ENCODE measurements at places on chromosomes 5 and 9.

GRCh38 chr9:4939118-4939561 lies 45.9 kb upstream of the JAK2 start:
- DNase-seq = no peak

DNA sequence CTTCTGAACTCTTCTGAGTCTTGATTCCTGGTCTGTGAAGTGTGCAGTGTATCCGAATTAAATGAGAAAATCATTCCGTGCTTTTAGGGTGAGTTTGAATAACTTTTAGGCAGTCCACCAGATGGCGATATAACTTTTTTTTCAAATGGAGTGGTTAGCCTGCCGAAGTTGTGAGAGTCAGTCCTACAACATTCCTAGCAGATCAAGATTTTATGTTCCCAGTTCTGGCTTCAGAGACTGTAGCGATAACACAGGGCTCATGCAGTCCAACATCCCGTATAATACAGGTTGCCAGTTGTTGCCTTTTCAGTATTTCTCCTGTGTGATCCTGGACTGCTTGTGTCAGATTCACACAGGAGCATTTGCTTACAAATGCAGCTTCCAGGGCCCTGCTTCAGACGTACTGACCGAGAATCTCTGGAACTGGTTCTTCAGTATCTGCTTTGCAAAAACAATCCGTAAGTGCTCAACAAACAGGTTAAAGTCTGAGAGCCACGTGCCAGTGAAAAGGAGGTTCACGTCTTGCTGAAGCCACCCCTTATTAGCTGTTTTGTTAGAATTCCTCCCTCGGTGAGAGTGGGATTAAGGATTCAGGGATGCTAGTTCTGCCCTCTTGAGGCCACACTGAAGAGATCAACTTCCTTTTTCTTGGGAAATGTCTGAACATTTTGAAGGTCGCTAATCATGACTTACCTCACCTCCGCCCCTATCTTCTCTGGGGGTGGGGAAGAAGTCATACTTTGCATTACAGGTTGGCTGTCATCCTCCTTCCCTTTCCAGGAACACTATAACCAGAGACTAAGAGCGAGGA lies 22.8 kb downstream of the SMIM3 start:
- DNase-seq = no peak

GRCh38 chr5:131260895-131261294 lies 3.0 kb upstream of the CDC42SE2 start:
- DNase-seq = no peak

DNA sequence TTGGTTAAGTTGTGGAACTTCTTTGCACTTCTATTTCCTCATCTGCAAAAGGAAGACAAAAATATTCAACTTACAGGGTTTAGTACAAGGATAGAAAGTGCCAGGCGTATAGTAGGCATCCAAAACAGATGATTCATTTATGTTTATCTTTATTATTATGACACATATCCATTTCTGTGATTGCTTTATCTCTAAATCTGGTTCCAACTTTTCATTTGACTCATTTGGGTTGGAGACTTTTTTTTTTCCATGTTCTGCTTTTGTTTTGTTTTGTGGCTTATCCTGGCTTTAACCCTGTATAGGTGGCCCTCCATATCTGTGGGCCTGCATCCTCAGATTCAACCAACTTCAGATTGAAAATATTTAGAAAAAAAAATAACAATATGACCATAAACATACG lies 186.7 kb upstream of the SLC24A2 start:
- DNase-seq = no peak

GRCh38 chr5:155827949-155828348 lies 499.0 kb upstream of the SGCD start:
- DNase-seq = no peak

- DNase-seq = no peak
Measured at GRCh38 chr5:100664140-100664539, 129.0 kb downstream of the FAM174A start.

DNA sequence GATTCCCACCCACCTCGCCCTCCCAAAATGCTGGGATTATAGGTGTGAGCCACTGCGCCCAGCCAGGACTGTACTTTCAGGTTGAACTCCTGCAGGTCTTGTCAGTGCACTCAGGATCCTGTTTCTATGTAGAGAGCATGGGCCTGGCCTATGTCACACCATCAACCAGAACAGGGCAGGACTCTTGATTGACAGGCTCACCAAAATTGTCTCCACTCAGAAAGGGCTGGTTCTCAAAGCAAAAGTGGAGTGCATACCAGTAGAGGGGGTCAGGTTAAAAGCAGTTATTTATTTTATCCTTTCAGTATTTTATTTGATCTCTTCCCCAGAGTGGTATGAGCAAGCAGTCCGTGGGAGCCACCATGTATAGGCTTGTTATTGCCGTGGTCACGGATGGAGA lies 27.4 kb upstream of the POU4F3 start:
- DNase-seq = no peak

GRCh38 chr9:20532584-20532983 lies 89.7 kb downstream of the MLLT3 start:
- no peak for DNase-seq

- DNase-seq = no peak
Measured at GRCh38 chr9:99505936-99506335, 283.9 kb downstream of the SEC61B start.

DNA sequence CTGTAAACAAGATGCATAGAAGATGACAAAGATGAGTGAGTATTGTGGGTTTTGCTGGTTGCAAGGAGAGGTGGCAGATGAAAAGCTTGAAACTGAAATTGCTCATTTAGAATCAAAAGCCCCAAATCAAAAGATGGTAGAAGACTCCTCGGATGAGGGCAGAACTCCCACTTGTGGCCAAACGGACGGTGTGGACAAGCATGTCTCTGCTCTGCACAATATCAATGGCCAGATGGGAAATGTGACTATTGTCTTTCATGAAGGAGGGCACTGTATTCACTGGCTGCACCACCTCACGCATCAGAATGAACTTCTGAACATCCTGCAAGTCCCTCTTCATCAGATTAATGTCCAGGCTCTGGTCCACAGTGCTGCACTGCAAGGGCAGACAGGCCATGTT lies 541.7 kb downstream of the MTRR start:
- DNase-seq = no peak

DNA sequence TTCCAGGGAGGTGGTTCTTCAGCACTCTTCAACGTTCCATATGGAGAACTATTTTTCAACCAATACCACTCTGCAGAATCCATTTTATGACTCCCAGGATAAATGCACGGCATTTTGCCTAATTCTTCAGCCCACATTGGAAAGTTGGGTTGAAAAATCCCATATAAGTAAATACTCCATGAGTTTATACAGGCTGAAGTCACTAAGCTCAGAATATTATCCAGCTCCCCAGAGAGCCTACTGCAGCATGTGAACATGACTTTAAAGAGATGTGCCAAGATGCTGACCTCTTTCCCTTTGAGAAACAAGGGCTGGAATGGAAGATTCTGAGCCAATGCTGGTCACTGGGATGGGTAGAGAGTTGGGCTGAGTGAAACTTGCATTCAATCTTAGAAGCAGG lies 111.9 kb upstream of the SLIT3 start:
- no peak for DNase-seq

GRCh38 chr5:177994063-177994462 lies 2.0 kb downstream of the PROP1 start:
- DNase-seq = no peak

GRCh38 chr9:92179286-92180001 lies 64.2 kb upstream of the SPTLC1 start:
- no peak for DNase-seq

- DNase-seq = no peak
Measured at GRCh38 chr5:68484307-68485068, 268.9 kb downstream of the PIK3R1 start.

DNA sequence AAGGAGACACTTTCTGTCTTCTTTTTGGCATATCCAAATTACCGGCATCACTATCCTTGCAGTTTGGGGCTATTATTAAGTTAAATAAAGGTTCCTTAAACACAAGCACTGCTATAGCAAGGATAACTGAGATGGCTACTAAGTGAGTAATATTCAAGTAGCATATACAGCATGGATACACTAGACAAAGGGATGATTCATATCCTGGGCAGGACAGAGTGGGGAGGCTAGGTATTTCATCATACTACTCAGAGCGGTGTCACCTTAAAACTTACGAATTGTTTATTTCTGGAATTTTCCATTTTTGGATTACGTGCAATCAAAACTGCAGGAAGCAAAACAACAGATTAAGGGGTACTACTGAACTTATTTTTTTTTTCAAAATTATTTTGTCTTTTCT lies 54.1 kb downstream of the FER start:
- no peak for DNase-seq

GRCh38 chr5:95631991-95632675 lies 12.2 kb downstream of the GPR150 start:
- peak; percentile 44 for DNase-seq

DNA sequence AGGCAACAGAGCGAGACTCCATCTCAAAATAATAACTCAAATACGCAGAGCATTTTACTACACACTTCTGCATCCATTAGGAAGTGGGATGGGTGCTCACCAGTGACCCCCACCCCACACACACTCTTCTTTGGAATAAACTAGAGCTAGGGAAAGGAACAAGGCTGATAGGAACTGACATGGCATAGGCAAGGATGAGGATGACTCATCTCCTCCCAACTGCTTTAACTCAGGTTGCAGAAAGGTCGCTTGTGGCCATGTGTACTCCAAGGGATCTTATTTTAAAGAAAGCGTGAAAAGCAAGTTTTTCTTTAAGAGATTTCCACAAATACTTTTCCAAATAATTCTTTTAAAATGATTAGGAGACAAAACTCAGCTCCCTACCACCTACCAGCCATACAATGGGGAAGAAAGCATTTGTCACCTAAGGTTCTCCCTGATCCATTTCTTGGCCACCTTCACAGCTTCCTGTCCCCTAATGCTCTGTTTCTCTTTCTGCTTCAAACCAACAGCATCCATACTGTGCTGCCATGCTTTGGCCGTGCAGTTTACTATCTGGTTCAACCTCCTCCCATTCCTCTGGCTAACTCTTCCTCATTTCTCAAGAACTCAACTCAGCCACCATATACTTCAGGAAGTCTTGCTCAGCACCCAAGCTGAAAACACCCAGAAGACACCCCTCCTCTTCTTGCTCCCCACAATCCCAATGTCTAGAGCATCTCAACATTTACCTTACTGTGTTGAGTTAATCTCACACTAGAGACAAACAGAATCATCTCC lies 211.9 kb downstream of the ACTL7B start:
- no peak for DNase-seq

DNA sequence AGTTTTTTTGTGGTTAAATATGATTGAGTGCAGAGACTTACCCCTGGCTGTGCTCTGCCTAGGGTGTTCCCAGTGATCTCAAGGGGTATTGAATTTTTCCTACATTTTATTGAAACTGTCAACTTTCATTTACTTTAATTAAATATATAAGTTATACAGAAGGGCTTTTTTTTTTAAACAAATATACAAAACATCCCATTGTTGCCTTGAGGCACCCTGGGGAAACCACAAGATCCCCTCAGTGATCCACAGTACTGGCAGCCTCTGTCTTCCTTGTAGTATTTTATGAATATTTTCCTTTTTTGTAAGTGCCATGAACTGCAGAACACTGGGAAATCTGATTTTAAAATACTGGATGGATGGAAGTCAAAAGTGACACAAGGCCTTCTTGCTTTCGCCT lies 123.7 kb downstream of the TLE1 start:
- no peak for DNase-seq

- DNase-seq = no peak
Measured at GRCh38 chr9:107810461-107810961, 320.9 kb upstream of the KLF4 start.

GRCh38 chr9:90419221-90419851 lies 223.3 kb downstream of the DIRAS2 start:
- DNase-seq = no peak

- DNase-seq = no peak
Measured at GRCh38 chr5:138233280-138233679, 20.2 kb upstream of the CDC23 start.

GRCh38 chr9:134891713-134892112 lies 11.1 kb downstream of the FCN2 start:
- no peak for DNase-seq

DNA sequence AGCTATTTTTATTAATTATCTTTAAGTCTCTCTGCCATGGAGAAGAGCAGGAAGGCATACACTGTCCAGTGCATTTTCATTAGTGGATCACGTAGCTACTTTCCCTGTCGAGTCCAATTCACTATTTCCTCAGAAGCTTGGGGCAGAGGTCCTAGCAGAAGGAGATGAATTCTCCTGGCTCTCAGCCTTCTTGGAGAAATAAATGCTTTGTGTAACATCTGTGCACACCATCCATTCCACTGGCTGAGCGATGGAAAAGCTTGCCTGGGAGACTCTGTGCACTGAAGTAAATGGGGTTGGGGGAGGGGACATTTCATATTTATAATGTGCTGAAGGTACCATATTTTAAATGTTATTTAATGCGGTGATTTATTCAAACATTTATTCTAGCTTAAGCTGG lies 23.4 kb downstream of the PROP1 start:
- no peak for DNase-seq

GRCh38 chr5:124729720-124730359 lies 16.6 kb downstream of the ZNF608 start:
- no peak for DNase-seq

DNA sequence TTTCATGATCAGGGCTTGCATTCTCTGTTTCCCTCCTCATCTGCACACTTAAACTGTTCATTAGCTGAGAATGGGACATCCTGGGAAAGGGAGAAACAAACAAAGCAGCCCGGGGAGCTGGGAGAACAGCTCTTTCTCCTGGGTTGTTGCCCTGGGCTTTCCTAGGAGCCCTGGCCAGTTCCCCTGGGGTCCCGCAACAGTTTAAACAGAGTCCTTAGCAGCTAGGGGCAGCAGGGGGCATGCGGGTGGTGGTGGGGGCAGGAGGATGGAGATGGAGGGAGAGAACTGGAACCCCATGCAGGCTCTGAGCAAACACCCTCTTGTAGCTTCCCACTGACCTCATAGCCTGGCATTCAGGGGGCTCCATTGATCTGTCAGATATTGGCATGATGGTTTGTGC lies 209.1 kb upstream of the TBCA start:
- DNase-seq = no peak

DNA sequence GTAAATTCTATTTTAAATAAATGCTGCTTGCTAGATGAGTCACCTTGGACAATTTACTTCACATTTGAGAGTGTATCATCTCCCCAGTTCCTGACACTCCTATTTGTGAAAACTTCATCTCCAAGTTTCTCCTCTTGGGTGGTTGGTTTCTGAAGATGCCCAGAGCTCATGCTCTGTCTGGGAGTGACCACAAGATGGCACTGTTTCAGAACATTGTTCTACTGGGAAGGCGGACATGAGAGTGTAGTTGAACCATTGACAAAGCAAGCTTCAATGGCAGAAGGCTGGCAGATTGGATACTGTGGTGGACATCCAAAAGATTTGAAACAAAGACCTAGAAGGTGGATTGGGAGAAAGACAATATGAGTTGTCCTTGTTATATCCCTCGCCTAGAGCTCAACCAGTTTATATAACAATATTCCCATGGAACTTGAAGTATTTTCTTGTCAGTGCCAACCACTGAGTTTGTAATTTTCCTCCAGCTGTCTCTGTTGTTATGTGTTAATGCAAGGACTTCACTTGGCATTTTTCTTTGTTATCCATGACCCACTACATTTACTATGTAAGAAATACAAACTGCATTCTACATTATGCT lies 234.3 kb upstream of the ANKH start:
- no peak for DNase-seq

GRCh38 chr5:61177716-61178115 lies 15.4 kb upstream of the SMIM15 start:
- no peak for DNase-seq
